Stimulated activated CD8-positive, alpha-beta memory T cell treated with anti-CD3 and anti-CD28 coated beads, Interleukin-2, amount 100 ng/mL, for 1 hour (primary cell): ENCODE measurements at places on chromosomes 7 and 10.
A peak's percentile ranks its signal among the peaks of the same experiment; 100 is the strongest.

GRCh38 chr10:5283305-5284158 lies 81.2 kb upstream of the UCN3 start:
- peak; percentile 23 for DNase-seq

DNA sequence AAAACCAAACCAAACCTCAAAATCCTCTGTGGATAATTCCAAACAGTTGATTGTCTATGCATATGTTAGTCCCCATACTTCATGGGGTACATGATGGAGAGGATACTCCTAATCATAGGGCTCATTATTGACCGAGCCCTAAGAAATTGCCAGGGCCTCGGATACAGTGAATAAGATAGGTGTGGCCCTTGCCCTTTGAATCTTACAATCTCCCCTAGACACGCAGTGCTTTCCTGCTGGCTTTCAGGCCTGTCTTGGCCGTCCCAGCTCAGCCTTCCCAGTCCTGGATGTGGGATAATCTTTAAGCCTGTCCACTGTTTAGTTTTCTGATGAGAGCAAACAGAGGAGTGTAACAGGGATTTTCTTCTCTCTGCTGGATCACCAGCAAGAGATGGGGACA lies 161.8 kb downstream of the TMEM178B start:
- no peak for DNase-seq

DNA sequence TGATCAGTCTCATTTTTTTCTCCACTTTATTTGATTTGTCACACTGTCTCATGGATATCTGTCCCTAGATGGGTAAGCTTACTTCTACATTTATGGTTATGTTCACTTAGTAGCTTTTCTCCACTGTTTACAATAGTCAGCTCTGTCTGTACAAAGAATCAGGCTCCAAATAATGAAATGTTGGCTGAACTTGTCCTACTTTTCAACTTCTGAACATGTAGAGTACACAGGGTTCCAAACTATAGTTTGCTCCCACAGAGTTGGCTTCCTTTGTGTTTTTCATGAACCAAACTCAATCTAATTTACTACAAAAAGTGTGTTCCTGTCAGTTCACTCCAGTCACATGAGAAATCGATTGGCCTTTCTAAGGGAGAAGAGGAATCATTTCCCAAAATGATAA lies 175.0 kb downstream of the CCDC71L start:
- no peak for DNase-seq

- no peak for DNase-seq
Observed at GRCh38 chr10:87816898-87817608, 973 bp downstream of the ATAD1 start.

GRCh38 chr10:131963350-131963749 lies 18.4 kb downstream of the BNIP3 start:
- no peak for DNase-seq

DNA sequence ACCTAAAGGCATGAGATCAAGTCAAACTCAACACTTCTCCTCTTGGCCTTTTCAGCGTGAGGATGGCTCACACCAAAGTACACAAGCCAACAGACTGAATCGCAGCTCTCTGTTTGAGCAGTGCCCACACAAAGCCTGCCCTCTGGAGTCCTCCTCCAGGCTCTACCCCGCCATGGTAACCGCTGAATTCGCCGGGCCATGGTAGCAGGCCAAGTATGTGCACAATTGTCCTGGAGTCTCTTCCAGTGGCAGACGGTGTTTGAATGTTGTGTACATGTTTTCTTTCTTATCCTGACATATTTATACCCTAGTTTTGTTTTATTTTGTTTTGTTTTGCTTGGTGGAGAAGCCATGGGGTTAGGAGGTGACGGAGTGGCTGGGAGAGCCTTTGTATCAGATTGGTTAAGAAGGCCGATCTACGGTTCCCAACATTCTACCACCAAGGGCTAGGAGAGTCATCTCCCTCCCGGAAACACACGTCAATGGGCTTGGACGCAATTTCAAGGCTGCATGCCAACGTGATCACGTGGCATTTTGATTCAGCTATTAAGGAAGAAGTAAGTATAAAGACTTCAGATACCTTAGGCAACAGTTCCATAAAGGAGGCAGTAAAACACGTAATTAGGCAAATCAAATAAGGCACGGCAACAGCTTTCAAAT lies 12.1 kb upstream of the SHH start:
- DNase-seq: no peak

- DNase-seq: no peak
Observed at GRCh38 chr7:31500656-31501055, 13.2 kb upstream of the ITPRID1 start.

- no peak for DNase-seq
Observed at GRCh38 chr7:157521061-157521731, 184.4 kb downstream of the DNAJB6 start.

DNA sequence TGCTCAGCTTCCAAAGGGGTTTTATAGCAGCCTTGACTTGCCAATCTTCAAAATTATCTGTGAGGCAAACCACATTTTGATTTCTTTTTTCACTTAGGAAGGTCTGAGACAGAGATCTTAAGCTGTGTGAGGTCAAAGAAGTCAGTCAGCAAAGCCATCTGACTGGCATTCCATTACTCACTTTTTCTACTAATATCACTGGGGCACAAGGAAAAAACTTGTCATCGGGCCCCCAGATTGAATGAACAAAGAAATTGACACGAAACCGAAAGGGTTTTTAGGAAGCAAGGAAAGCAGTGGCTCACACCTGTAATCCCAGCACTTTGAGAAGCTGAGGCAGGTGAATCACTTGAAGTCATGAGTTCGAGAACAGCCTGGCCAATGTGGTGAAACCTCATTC lies 78.5 kb upstream of the FRMD4A start:
- DNase-seq: no peak

- DNase-seq: peak; percentile 43
Observed at GRCh38 chr7:100132697-100133151, 6.0 kb downstream of the MBLAC1 start.

- DNase-seq: no peak
Observed at GRCh38 chr10:107616463-107617410, 452.2 kb upstream of the SORCS1 start.

DNA sequence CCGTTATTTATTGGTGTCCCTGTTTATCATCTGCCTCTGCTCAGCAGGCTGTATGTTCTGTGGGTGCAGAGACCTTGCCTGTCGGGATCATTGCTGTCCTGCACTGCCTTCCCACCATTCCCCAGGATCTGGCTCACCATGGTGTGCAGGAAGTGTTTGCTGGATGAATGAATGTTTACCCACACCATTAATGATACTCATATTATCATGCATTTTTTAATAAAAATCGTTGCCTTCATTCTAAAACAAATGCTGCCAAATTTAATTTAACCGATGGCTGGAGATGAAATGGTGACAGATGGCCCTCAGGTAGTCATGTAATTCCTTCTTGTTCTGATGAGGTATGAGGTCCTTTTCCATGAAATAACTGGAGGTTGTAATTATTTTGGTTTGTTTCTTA lies 22.5 kb downstream of the PLPP4 start:
- DNase-seq: no peak

- no peak for DNase-seq
Observed at GRCh38 chr10:86594535-86594934, 59.8 kb upstream of the OPN4 start.

- DNase-seq: no peak
Observed at GRCh38 chr7:149733924-149734790, 39.2 kb downstream of the ZNF467 start.

GRCh38 chr10:58718596-58718995 lies 205.9 kb downstream of the BICC1 start:
- no peak for DNase-seq

DNA sequence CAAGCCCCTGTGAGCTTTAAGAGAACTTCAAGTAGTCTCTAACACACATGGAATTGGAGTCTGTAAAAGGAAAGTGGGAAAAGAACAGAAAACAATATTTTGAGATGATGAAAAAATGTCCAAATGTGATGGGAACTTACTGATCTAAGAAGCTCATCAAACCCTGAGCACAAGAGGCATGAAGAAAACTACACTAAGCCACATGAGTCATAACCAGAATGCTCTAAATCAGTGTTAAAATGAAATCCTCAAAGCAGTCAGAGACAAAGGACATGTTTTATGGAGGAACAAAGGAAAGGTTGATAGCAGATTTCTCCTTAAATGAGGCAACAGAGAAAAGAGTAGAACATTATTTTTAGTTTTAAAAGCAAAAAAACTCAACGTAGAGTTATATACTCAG lies 37.2 kb downstream of the ZNF33A start:
- DNase-seq: no peak

DNA sequence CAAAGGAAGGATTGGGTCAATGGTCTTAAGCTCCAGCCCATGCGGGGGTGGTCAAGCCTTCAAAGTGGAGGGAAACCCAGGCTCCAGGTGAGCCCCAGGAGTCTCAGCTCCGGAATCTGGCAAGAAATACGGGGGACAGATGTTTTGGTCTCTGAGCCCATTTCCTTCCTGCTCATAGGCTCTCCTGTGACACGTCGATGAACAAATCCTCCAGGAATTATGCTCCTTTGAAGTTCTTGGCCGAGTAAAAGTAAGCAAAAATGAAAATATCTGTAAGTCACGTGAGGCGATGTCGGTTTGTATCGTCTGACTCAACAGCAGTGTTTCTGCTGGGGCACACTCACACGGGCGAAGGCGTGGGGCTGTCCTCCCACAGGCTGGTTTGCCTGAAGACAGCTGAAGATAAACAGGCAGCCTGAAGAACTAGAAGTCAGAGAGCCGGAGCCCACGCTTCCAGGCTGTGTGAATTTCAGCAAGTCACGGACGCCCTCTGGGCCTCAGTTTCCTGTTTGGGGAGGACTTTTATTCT lies 52.6 kb upstream of the SMNDC1 start:
- no peak for DNase-seq

- DNase-seq: no peak
Observed at GRCh38 chr7:134584290-134584689, 35.4 kb downstream of the AKR1B15 start.

DNA sequence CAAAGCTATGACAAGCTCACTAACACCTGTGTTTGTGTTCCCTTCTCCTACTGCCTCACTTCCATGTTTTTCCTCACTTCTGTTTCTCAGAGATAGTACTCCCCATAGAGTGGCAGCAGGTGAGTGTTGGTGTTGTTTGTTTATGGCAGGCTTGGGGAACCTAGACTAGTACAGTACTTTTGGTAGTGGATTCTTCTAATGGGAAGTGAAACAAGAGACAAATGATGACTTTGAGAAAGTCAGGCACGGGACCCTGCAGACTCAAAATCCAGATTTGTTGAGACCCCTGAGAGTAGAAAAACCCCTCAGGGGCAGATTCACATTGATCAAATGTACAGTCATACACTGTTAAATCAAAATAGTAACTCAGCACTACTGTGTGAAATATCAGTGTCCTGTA lies 6.4 kb upstream of the CFAP69 start:
- no peak for DNase-seq

DNA sequence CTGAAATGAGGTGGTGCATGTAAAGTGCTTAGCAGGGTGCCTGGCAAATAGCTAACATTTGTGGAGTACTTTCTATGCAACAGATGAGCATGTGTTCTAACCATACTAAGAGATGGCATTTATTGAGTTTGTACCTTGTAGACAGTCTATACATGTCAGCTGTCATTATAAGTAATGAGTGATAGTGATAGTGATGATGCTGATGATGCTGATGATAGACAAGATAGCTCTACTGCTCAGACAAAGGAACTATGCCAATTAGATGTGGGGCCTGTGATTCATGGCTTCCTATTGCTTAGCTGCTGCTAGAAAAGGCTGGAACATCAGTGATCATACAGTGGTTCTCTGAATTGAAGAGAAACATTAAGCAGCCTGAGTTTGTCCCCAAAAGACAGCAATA lies 585.8 kb downstream of the KCNMA1 start:
- no peak for DNase-seq

GRCh38 chr7:67547183-67547907 lies 550.7 kb downstream of the TYW1 start:
- no peak for DNase-seq

DNA sequence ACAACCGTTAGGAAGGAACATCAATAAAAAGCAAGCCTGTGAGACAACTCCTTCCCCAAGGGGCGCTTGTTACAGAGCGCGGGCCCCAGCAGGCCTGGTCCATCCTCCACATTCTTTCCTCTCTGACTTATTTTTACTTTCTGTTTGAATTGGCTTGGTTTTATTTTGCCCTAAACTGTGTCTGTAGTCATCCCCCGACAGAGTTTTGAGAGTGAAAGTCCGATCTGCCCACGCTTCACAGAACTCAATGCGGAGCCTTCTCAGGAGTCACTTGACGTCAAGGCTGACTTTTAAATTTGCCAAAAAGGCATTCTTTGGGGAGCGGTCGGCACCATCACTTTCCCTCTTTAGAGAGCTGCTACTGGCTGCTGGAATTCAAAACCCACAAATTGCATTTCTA lies 150.1 kb upstream of the KLF6 start:
- no peak for DNase-seq

DNA sequence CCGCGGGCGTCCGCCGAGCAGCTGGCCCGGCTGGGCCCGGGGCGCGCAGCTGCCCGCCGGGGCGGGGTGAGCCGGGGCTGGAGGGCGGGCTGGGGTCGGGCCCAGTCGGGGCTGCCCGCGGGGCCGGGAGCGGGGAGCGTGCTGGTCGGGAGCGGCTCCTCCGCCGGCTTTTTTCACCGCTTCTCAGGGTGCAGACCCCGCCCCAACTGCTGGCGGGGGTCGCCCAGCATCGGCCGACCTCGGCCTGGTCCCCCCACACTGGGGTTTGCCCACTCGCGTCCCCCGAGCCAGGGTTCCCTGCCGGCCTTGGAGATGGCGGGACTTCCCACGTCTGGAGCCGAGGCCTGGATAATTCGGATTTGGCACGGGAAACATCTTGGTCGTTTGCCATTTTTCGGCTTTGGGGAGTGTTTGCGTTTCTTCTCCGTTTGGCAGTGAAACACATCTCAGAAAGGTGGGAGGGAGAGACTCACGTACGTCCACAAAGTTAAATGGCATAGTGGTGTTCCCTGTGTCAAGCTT lies 432 bp downstream of the TMEM248 start:
- DNase-seq: no peak

DNA sequence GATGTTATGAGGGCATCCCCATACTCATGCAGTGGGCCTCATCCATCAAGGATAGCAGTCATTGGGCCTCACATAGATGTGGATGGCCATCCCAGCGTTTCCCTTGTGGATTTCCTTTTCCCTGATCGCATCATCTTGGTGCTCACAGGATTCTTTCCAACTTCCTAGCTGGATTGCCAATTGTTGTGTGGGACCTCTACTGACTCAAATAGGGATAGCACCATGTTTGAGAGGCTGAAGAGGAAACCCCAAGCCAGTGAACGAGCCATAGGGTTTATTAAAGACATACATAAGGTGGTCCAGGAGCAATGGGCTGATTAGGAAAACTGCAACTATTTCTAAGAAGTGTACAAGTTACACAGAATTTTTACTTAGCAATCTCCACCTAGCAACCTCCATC lies 21.8 kb downstream of the ASZ1 start:
- DNase-seq: no peak

DNA sequence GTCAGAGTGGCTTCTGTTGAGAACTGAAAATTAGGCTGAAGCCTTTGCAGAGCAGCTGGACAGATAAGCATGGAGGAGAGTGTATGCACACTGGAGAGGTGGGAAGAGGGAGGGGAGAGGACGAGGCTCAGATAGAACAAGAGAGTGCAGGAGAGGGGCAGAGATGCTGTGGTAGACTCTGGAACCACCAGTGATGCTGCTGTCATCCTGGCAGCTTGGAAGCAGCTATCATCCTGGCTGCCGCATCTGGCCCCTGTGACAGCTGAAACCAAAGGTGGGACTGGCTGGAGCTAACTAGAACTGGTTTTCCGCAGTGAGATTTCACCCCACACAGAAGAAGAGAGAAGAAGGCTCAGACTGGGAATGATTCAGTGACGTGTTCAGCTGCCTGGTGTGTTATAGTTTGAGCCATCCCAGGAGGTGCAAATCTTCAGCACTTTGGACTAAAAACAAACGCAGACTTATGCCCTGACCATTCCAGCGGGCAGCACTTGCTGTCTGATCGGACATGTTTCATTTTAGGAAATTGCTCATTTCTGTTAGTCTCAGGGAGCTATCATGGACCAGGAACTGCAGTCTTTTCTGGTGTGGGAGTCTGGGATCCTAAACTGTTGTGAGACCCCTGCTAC lies 38.4 kb downstream of the EEPD1 start:
- no peak for DNase-seq
